ENCODE measurements at places on chromosomes 2 and 18.
A peak's percentile ranks its signal among the peaks of the same experiment; 100 is the strongest.

DNA sequence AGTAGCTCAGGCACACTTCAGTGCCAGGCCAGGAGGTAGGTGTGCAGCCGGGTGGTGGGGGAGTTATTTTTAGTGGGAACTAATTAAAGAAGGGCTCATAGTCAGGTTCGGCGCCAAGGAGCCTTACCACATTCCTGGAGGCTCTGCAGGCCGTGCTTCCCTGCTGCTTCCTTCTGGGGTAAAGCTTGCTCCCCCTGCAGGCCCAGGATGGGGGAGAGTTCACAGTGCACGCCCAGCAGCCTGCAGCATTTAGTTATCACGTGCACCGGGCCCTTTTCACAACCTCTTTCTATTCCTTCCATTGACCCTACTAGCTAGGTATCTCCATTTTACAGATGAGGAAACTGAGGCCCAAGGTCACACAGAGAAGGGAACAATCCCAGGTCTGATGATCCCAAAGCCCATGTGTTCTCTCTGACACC lies 2.5 kb downstream of the KCNF1 start:
- DNase-seq = no peak

DNA sequence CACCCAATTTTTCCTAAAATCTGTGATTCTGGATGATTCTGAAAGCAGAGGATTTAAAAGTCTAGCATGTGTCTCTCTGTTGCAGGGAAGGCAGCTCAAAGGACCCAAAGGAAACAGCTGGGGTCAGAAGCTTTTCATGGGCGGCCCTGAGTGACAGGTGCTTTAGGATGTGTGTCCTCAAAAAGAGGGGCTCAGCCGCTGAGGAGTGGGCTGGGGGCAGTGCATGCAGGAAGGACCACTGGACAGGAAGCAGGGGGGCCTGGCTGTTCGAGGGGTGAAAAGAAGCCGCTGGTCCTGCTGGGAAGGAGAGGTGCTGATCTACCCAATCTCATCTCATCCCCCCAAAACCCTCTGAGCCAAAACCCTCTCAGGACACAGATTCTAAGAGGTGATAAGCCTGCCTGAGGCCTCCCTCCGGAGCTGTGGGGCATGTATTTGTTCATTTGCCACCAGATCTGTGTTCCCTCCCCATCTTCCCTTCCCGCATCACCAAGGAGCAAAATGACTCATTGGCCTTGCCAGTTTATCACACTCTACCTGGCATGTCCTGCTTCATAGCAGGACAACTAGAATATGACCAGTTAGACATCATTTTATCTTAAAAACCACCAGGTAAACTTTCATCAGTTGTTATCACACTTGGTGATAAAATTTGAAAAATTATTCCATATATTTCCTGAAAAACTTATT lies 98.8 kb upstream of the MGAT4A start:
- no peak for DNase-seq

DNA sequence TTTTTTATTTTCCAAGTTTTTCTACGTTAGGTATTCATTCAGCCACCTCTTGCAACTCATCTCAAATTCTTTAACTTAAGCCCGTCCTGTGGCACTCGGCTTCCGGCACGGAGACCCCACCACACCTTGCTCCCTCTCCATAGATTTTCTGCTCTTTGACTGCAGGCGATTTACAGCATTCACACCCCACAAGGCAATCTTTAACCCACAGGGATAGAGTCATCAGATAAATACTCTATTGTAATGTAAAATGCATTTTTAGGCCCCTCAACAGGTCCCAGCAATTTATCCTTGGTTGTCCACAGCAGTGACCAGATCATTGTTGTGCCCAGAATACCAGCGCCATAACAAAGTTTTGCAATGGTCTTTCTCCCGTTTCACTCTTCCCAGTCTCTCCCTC lies 132.3 kb upstream of the EPHA4 start:
- DNase-seq = no peak

GRCh38 chr2:205722283-205722918 lies 40.1 kb downstream of the NRP2 start:
- DNase-seq = no peak

DNA sequence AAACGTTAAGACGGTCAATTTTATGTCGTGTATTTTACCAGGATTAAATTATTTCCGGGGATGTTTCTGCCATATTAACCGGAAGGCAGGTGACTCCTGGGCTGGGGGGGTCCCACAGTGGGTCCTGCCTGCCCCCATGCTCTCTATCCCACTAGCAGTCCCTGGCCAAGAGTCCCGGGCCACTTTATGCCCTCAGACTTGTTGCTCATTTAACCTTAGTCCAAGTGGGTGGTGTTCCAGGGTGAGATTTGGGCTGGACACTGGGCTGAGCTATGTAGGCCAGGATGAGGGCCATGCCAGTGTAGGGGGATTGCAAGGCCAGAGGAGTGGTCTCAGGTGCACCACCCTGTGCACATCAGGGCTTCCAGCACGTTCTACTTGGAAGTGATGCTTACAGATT lies 24.1 kb downstream of the TWIST2 start:
- no peak for DNase-seq

GRCh38 chr2:169303579-169304305 lies 58.6 kb downstream of the LRP2 start:
- no peak for DNase-seq

GRCh38 chr2:38683766-38684165 lies 17.9 kb downstream of the GALM start:
- DNase-seq = no peak

GRCh38 chr2:59015027-59015426 lies 773.9 kb upstream of the FANCL start:
- DNase-seq = no peak

- DNase-seq = no peak
Measured at GRCh38 chr2:33777786-33778185, 178.7 kb upstream of the FAM98A start.

DNA sequence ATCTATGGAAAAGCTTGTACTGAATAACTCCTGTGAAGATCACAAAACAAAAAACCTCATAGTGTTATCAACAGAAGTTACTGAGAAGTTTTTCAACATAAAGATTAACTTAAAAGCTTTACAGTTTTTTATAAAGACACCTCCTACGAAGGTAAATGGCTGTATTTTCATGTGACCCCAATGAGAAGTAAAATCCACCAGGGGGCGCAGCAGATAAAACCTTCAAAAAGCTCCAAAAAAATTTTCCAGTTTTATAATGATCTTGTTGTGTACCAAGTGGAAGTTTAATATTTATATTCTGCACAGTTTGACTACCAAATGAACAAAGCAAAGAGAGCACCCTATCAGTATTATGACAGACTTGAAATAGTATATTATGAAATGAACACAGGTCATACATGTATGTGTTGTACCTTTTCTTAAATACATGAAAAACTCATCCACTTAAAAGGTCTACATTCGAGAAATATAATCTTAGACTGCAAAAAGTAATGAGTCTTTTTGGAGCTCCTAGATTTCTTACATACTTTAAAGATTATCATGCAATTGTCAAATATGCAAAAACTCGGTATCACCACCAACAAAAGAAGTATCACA lies 38.5 kb downstream of the PNO1 start:
- DNase-seq = peak; percentile 8

- no peak for DNase-seq
Measured at GRCh38 chr2:207395535-207396251, 134.1 kb upstream of the CREB1 start.

DNA sequence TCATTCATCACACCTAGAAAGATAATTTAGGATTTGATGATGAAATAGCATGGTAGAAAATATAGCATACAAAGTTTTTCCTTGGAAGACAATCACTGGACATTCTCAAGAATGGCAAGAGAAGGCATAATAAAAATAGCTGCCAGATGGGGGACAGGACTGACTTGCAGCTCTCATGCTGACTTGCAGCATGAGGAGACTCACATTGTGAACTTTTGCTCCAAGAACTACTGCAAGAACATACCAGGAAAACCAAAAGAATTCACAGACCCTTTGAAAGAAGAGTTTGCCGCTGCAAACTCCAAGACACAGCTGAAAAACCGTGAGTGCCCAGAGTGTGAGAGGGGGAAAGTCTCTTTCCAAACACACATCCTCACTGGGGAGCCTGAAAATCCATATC lies 47.0 kb downstream of the CRYGD start:
- DNase-seq = no peak

- DNase-seq = no peak
Measured at GRCh38 chr18:26480897-26481795, 67.2 kb downstream of the KCTD1 start.

GRCh38 chr2:74740395-74740740 lies 86.3 kb downstream of the SEMA4F start:
- DNase-seq = no peak

- no peak for DNase-seq
Measured at GRCh38 chr2:160409480-160409879, 84.1 kb downstream of the RBMS1 start.

GRCh38 chr2:147405651-147406050 lies 439.2 kb upstream of the ACVR2A start:
- DNase-seq = no peak

GRCh38 chr2:128093762-128094161 lies 2.8 kb downstream of the UGGT1 start:
- no peak for DNase-seq

GRCh38 chr2:174682578-174683391 lies 81.5 kb downstream of the CHRNA1 start:
- DNase-seq = peak; percentile 56

All from stimulated activated CD4-positive, alpha-beta T cell treated with anti-CD3 and anti-CD28 coated beads, Interleukin-12 subunit alpha, Interleukin-12 subunit beta, amount 100 ng/mL, for 4 hours (primary cell).